ENCODE measurements at places on chromosomes 2 and 18.
A peak's percentile ranks its signal among the peaks of the same experiment; 100 is the strongest.

GRCh38 chr18:44197832-44198611 is 482.7 kb upstream of the SETBP1 start:
- no peaks in the 10 kb centered on the region for H3K27me3 ChIP-seq
- DNase-seq = no peak
- peaks cover 17% of the 10 kb centered on the region for H3K4me1 ChIP-seq
- no peak overlapping the region for H3K4me3 ChIP-seq
- H3K27ac ChIP-seq = no peak overlapping the region
- no peaks in the 10 kb centered on the region for H3K36me3 ChIP-seq

GRCh38 chr2:216559625-216560156 is 61.0 kb downstream of the RPL37A start:
- no peak overlapping the region for H3K27ac ChIP-seq
- no peak for DNase-seq
- H3K4me1 ChIP-seq = no peaks in the 10 kb centered on the region
- H3K36me3 ChIP-seq = no peaks in the 10 kb centered on the region
- H3K4me3 ChIP-seq = no peak overlapping the region

DNA sequence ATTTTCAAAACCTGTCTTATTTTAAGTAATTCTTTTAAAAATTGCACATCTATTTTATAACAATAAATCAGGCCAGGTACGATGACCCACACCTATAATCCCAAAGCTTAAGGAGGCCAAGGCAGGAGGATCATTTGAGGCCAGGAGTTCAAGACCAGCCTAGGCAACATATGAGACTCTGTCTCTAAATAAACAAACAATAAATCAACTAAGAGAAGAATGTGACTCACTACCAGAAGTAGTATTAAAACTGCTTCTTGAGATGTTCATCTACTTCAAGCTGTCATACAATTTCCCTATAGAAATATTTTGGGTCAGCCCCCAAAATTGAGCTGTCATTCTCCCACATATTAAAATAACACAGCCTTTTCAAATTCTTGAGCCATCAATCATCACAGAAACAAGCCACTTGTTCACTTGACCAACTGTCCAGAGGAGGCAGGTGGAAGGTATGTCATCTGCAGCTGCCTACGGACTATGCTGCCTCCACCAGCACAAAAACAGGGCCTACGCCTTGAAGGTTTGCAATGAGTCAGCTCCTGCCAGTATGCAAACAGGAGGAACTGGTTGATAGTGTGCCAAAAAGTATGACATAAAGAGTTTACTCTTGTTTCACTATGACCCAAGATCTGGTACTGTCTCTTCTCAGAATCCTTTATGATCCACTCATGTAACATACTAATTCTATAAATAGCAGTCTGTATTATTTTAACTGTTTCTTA is 33.6 kb downstream of the KIDINS220 start:
- no peak overlapping the region for H3K4me3 ChIP-seq
- peaks cover 12% of the 10 kb centered on the region for H3K4me1 ChIP-seq
- no peaks in the 10 kb centered on the region for H3K36me3 ChIP-seq
- peak overlapping the region; percentile 45 for H3K27ac ChIP-seq
- H3K27me3 ChIP-seq = no peaks in the 10 kb centered on the region
- peak; percentile 55 for DNase-seq

DNA sequence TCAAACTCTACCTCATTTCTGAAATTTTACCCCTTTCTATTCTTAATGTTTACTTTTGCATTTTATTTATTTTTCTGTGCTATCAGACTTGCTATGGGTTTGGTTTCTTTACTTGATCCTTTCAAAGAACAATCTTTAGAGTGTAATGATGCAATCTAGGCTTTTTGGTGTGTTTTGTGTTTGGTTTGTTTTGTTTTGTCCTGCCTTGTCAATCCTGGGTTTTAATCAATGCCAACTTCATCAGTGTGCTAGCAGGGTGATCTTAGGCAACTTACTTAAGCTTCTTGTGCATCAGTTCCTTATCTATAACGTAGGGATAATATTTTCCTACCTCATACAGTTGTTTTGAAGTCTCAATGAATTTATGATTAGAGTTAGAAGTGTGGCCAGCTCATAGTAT is 350.4 kb downstream of the NR4A2 start:
- H3K4me3 ChIP-seq = no peak overlapping the region
- no peak for DNase-seq
- H3K4me1 ChIP-seq = no peaks in the 10 kb centered on the region

GRCh38 chr2:166958986-166959481 is 70.8 kb downstream of the XIRP2 start:
- H3K27ac ChIP-seq = no peak overlapping the region
- H3K27me3 ChIP-seq = no peaks in the 10 kb centered on the region
- H3K36me3 ChIP-seq = no peaks in the 10 kb centered on the region
- no peak overlapping the region for H3K4me3 ChIP-seq
- DNase-seq = no peak

GRCh38 chr2:168450171-168450570 is 5.9 kb upstream of the CERS6 start:
- DNase-seq = no peak
- no peaks in the 10 kb centered on the region for H3K27me3 ChIP-seq
- no peaks in the 10 kb centered on the region for H3K4me1 ChIP-seq
- H3K36me3 ChIP-seq = no peaks in the 10 kb centered on the region
- no peak overlapping the region for H3K27ac ChIP-seq

GRCh38 chr18:67081482-67082211 is 434.9 kb downstream of the DSEL start:
- no peak for DNase-seq
- H3K4me1 ChIP-seq = no peaks in the 10 kb centered on the region
- no peaks in the 10 kb centered on the region for H3K27me3 ChIP-seq
- H3K36me3 ChIP-seq = no peaks in the 10 kb centered on the region
- H3K27ac ChIP-seq = no peak overlapping the region
- no peak overlapping the region for H3K4me3 ChIP-seq

- no peaks in the 10 kb centered on the region for H3K27me3 ChIP-seq
- H3K36me3 ChIP-seq = no peaks in the 10 kb centered on the region
- no peaks in the 10 kb centered on the region for H3K4me1 ChIP-seq
- no peak overlapping the region for H3K4me3 ChIP-seq
- DNase-seq = no peak
Measured at GRCh38 chr18:40956213-40956612, 998.8 kb upstream of the PIK3C3 start.
